ENCODE measurements at places on chromosomes 3 and 15.

- DNase-seq, result no peak
Measured at GRCh38 chr15:88465633-88466224, 1.5 kb downstream of the MRPL46 start.

- DNase-seq, result no peak
Measured at GRCh38 chr15:91429973-91430372, 329.9 kb downstream of the SV2B start.

DNA sequence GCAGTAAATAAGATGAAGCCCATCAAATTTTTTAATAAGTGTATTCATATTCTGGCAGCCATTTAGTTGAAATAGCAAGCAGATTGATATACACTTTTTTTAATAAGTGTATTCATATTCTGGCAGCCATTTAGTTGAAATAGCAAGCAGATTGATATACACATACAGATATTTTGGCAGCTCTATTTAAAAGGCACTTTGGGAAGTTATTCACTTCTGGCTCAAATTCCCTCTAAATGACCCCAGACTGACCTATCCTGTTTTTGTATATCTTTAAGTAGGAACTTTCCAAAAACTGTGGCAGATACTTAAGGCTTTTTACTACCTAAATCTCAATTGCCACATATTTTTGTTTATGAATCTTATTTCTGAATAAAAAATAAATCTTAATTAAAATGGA lies 122.3 kb downstream of the PLD1 start:
- no peak for DNase-seq

GRCh38 chr15:56017920-56018319 lies 24.5 kb upstream of the NEDD4 start:
- DNase-seq, result no peak

DNA sequence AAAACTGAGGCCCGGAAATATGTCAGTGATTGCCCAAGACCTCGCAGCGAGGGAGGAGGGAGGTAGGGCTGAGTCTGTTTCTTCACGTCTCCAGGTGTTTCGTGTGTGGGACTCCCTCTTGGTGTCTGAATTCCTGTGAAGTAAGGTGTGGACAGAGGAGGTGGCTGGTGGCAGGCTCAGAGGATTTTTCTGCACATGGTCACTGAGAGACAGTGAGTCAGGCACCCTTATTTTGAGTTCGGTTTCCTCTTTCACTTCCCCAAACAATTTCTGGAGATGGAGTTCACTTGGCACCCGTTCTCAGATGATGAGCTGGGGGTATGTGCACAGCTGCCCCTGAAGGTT lies 46.3 kb upstream of the VPS8 start:
- DNase-seq, result no peak

GRCh38 chr3:11274566-11275142 lies 2.5 kb downstream of the ATG7 start:
- DNase-seq, result no peak

GRCh38 chr3:32495609-32496008 lies 7.0 kb downstream of the CMTM6 start:
- DNase-seq, result no peak

DNA sequence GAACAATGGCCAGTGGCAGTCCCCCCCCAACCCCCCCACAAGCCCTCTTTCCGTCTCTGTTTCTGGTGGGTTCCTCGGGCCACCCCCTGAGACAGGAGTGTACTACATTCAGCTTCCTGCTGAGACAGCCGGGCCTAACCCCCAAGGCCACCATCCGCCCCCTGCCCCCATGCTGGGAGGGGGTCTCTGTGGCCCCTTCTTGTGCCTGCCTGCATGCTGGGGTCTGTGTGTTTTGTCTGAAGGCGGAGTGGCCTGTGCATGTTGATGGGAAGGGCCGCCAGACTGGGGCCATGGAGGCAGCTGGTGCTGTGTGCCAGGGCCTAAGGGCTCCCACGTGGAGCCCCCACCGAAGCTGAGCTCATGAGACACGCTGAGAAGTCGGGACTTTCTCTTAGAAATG lies 26.6 kb downstream of the PLXNA1 start:
- DNase-seq, result no peak

DNA sequence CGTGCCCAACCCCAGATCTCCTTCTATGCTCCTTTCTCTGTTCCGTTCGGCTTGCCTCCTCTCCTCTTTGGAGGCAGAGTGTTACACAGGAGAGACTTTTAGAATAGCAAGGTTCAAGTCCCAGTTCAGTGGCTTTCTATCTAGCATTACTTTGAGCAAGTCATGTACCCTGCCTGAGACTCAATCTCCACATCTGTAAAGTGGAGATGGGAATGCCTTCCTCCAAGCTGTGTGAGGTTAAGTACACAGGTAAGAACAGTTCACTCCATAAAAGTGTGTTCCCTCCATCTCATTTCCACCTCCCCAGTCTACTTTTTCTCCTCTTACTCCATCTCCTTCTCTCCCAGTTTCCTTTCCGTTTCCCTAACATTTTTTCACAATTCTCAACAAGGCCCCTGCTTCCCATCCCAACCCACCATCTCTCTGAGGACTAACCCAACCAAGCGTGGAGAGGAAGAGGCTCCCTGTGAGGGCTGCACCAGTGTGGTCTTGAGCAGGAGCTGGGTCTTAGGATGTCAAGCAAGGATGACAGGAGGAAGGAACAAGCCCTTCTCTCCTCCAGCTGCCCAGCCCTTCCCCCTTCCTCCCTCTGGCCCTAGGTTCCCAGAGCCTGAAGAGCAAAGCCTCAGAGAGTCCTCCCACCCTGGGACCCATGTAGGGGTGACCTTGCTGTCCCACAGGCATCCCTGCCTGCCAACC lies 6.4 kb downstream of the ATP8B4 start:
- DNase-seq, result no peak

GRCh38 chr3:143668924-143669790 lies 179.1 kb downstream of the SLC9A9 start:
- DNase-seq, result no peak

- DNase-seq, result no peak
Measured at GRCh38 chr3:14397531-14397930, 4.9 kb upstream of the SLC6A6 start.

GRCh38 chr15:31297575-31298456 lies 28.8 kb upstream of the KLF13 start:
- no peak for DNase-seq

DNA sequence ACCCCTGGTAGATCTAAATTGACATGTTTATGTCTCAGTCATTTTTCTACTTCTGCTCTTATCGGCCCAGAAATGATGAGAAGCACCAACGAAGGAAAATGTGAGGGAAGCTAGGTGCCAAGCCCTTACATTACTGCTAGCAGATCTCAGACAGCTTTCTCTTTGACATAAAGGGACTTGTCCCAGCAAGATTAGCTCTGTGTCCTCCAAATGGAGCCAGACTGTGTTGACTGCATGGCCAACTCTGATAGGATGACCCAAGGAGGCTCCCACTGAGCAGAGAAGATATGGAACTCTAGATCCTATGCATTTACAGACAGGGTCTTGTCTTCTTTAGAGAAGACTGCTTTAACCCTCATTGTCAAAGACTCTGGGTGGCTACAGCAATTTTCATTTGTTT lies 2.8 kb upstream of the MCTP2 start:
- DNase-seq, result no peak

DNA sequence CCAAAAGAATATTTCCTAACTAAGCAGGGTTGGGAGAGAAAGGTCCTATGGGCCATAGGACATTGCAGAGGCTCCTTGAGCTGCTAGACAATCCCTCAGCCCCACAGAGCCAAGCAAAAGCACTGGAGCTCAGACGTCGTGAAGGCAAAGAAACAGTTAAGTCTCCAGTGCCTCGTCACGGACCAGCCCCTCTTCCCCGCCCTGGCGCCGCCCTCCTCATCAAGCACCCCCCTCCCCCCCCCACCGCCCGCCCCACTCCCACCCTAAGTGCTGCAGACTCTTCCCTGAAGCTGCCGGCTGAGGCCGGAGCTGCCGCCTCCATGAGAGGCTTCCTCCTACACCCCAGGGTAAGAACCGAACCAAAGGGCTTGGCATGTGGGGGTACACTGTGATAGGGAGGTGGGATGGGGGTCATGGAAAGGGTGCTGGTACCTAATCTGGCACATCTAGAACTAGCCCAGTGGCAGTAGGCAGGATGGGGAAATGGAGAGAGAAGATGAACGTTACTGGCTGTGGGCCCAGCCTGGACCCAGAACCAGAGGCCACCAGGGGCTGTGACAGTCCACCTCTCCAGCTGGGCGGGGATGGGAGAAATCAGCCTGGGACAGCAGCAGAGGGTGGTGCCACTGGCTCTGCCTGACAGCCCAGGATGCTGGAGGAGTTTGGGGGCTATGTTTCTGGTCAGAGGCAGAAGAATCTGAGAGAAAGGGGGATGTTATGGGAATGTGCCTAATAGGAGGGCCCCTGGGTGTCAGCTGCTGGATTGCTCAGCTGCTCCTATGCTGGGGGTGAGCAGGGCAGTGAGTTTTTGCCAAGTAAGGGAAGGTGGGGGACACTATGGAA lies at the start of gene MAP1A:
Gene MAP1A (plus strand): TSS at position 255 of the 843 bp plus-strand sequence. CDS start 3,866 bp downstream, outside the sequence.
- DNase-seq, result no peak

GRCh38 chr3:37256447-37256846 lies 82.1 kb upstream of the LRRFIP2 start:
- DNase-seq, result no peak

GRCh38 chr15:68418611-68419161 lies 13.3 kb downstream of the ITGA11 start:
- DNase-seq, result no peak

GRCh38 chr15:48581219-48581618 lies 64.3 kb downstream of the FBN1 start:
- DNase-seq, result no peak

DNA sequence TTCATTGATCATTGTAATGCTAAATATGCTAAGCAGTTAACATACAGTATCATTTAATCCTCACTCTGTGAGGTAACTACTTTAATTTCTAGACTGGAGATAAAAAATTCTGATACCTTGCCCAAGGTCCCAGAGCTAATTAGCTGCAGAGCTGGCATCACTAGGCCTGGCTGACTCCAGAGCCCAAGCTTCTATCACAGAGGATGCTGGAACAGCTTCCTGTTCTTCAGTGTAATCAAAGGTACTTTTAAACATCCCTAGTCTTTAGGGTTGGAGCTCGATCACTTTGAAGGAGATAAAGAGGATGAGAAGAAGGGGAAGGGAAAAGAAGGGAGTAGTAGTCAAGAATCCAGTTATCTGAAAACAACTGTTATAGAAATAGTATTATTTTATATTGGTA lies 37.1 kb upstream of the BOC start:
- no peak for DNase-seq

DNA sequence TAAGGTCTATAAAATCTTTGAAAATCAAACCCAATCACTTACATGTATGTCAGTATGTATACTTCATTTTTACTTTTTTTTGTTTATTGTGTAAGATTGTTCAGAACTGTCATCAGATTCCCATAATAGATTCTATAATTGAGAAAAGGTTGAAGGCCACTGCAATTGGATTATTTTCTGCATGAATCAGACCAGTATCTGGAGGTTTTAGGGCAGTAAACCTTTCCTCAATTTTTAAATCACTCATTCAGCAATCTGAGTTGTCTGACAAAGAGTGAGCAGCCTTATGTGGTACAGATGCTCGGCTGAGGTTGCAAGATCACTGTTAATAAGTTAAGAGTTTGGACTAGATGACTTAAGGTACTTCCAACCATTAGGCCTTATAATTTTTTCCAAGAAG lies 96.0 kb downstream of the TP63 start:
- no peak for DNase-seq

GRCh38 chr3:58260733-58261132 lies 23.1 kb downstream of the ABHD6 start:
- no peak for DNase-seq

DNA sequence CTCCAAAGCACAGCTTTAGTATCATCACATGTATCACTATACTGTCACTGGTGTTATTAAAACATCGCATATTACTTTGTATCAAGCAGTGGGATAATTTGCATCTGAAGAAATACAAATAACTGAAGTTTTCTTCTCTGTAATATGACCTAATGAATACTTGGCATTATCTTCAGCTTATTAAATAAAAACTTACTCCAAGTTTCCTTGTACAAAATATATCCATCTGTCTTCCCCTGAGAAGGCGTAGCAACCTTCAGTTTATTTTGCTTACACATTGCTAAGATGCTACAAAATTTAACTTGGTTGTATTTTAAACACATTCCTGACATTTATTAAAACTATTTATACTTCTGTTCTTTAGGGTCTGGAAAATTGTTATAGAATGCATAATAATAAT lies 13.7 kb downstream of the FGF7 start:
- no peak for DNase-seq

DNA sequence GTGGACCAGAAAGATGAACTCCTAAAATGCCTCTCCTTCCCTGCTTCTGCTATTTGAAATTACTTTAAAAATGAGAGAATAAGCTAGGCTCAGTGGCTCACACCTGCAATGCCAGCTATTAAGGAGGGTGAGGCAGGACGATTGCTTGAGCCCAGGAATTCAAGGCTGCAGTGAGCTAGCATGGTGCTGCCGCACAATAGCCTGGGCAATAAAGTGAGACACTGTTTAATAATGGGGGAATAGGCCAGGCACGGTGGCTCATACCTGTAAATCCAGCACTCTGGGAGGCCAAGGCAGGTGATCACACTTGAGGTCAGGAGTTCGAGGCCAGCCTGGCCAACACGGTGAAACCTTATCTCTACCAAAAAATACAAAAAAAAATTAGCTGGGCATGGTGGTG lies 271.1 kb downstream of the FOXP1 start:
- no peak for DNase-seq

DNA sequence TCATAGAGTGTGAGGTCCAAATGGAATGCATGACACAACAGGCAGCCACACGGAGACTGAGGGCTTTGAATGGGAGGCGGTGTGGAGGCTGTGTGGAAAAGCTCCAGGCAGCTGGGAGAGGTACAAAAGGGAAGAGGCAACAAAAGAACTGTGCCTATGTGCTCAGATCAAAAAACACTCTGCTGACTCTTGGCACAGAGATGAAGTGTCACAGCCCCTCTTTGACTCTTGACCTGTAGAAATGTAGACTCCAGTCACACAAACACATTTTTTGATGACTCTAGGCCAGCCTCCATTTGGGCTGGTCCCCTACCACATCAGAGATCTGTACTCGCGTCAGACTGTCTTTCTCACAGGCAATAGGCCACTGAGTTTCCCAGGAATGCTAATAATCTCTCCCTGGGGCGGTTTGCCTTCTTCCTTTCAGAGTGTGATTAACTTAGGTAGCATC lies 456.0 kb downstream of the TUSC7 start:
- no peak for DNase-seq

DNA sequence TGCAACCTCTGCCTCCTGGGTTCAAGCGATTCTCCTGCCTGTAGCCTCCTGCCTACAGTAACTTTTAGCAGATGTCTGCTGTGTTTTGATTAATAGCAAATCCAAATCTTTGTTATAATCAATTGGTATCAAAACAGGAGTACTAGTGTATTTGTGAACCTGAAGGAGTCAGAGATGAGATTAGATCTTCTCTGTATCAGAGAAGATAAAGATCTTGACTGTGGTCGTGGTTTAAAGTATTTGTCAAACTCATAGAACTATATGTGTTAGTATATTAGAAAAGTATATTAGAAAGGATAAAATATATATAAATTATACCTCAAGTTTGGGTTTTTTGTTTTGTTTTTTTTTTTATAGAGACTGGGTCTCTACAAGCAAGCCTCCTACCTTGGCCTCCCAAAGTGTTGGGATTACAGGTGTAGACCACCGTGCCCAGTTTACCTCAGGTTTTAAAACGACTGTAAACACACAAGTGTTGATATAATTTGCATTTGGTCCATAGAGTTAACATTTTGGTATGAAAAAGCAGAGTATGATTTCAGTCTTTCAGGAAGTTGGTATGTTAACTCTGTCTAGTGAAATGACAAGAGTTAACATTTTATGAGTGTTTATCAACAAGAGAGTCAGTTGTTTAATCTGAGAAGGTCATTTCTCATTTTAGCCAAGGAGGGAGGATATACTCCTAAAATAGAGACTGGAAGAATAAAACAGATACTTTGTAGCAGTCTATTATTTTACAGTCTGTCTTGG lies 18.3 kb downstream of the RTF1 start:
- no peak for DNase-seq
